ENCODE measurements at places on chromosomes 7 and 10.
A peak's percentile ranks its signal among the peaks of the same experiment; 100 is the strongest.

- DNase-seq: no peak
These were observed 226.6 kb upstream of the BMPER start for GRCh38 chr7:33678569-33679335.

- DNase-seq: no peak
These were observed 117.0 kb upstream of the BTBD16 start for GRCh38 chr10:122154031-122154544.

DNA sequence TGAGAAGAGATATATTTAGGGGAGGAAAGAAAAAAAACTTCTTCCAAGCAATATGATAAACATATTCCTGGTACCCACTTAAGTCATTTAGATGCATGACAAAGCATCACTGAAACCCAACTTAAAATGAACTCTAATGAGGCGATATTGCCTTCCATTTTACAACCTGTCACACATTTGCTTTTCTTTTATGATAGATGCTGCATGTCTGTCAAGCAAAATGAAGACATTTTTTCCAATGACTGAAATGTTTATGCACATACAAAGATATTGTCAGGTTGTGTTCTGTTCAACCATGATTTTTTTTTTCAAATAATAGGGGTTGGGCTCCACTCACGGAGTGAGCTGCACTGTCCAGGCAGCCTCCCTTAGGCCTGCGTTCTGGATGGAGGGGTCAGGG is 894.4 kb downstream of the SORCS3 start:
- DNase-seq: no peak

DNA sequence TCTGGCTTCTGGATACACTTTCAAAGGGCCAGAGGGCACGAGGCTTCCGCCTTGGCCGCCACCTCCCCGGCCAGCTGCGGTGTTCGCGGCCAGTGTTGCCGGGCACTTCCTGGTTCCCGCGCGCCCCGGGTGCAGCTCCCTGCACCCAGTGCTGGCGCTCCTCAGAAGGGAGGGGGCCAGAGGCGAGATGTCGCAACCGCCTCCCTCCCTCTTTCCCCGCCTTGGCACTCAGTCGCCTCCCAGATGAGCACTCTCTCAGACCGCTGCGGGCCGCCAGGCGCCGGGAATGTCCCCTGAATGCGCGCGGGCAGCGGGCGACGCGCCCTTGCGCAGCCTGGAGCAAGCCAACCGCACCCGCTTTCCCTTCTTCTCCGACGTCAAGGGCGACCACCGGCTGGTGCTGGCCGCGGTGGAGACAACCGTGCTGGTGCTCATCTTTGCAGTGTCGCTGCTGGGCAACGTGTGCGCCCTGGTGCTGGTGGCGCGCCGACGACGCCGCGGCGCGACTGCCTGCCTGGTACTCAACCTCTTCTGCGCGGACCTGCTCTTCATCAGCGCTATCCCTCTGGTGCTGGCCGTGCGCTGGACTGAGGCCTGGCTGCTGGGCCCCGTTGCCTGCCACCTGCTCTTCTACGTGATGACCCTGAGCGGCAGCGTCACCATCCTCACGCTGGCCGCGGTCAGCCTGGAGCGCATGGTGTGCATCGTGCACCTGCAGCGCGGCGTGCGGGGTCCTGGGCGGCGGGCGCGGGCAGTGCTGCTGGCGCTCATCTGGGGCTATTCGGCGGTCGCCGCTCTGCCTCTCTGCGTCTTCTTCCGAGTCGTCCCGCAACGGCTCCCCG is at the start of gene FFAR4:
Gene FFAR4 (plus strand): TSS at position 231 of the 842 bp plus-strand sequence. CDS start 56 bp downstream, at position 287.
- DNase-seq: no peak

GRCh38 chr7:91416155-91416865 is 152.1 kb downstream of the FZD1 start:
- no peak for DNase-seq

- DNase-seq: no peak
These were observed 115.1 kb upstream of the ANTXRL start for GRCh38 chr10:46171661-46172060.

DNA sequence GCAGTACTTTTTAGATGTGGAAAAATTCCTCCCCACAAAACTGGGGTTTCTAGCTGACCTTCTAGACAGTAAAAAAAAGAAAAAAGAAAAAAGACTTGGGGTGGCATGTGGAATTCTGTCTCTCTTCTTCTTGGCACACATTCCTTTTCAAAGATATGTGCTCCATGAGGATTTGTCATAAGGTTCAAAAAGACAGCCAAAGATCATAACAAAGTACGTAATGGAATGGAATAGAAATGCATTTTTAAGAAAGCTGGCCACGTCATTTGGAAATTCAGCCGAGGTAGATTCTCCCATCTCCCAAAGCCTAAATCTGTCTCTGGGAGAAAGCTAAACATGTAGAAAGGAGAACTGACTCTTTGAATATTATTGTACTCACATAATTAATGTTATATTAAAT is 381.3 kb upstream of the NFE2L3 start:
- no peak for DNase-seq

DNA sequence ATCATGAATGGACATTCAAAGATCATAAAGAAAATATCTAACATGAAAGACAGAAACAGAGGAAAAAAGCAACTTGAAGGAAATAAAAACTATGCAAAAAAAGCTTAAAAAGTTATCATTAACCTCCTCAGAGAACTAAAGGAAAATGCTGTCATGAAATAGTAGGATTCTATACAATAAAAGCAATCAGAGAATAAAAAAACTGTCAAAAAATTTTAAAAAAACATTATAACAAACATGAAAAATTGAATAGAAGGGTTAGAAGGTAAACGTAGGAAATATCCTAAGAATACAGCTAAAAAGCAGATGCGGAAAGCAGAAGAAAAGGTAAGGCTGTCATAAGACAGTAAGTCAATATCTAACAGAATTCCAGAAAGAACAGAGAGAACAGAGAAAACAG is 44.8 kb downstream of the SGMS1 start:
- no peak for DNase-seq

DNA sequence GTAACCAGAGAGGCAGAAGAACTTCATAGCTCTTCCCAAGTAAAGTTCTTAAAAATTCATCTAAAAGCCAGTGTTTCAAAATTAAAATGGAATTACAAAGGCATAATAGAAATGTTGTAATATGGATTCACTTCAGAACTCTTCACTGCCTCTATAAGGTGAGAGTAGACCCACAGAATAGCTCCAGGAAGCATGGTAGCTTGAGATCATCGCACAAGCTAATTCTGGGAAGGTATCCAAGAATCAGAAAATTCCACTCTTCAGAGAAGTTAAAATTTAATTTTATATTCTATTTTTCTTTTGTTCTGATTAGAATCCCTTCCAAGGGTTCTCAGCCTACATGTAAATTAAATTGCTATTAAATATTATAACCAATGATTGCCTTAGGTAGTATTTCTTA is 1.5 kb upstream of the DHX32 start:
- no peak for DNase-seq

- DNase-seq: no peak
These were observed 688.7 kb downstream of the SDK1 start for GRCh38 chr7:3989723-3990122.

DNA sequence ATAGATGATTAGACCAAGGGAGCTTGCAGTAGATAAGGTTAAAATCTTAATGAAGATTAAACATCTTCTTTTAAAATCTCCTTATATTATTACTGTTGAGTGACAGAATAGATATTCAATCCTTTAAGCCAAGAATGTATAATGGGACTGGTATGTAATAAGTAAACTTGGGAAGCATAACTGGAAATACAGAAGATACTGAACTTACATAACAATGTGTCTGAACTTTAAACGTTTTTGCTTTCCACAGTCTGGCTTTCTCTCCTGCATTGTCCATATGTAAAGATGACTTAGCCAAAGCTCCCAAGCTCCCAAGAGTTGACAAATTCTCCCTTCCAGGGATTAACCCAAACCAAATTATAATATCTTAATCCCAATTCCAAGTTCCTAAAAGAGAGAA is 129.8 kb downstream of the KCND2 start:
- DNase-seq: no peak

GRCh38 chr7:128209229-128210035 is 31.6 kb upstream of the LEP start:
- DNase-seq: peak; percentile 71
